Activated CD8-positive, alpha-beta T cell treated with anti-CD3 and anti-CD28 coated beads, Interleukin-2, amount 10 ng/mL, durations not matched to agents 7 days and 5 days (primary cell): ENCODE measurements at places on chromosomes 7 and 10. TPM values are rescaled to one million over a fixed set of nuclear protein-coding genes. Genes with fewer than 3 reads are reported as not detected.

Gene ZNF487
- 5.2 TPM for total RNA-seq

Gene GDF10
- not detected for total RNA-seq

Gene GNAT3
- total RNA-seq, result not detected

Gene CALCR
- not detected for total RNA-seq

Gene NANOS1
- total RNA-seq, result 0.08 TPM

DNA sequence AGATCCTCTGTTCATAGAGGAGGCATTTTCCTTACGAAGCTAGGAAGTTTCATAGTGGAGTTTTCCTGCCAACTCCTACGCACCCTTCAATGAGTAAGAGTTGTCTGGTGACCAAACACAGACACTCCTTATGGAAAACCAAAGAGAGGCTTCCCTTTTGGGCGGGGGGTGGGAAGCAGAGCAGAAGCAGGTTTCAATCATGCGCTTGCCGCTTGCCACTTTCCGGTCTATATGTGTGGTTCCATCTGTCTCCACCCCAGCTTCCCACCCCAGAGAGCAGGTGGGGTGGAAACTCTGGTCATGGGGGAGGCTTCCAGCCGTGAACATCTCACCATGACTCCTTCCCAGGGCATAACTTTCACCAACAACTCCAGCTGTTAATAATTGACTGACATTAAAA lies 68.8 kb upstream of the GRB10 start:
- no peak for DNase-seq

DNA sequence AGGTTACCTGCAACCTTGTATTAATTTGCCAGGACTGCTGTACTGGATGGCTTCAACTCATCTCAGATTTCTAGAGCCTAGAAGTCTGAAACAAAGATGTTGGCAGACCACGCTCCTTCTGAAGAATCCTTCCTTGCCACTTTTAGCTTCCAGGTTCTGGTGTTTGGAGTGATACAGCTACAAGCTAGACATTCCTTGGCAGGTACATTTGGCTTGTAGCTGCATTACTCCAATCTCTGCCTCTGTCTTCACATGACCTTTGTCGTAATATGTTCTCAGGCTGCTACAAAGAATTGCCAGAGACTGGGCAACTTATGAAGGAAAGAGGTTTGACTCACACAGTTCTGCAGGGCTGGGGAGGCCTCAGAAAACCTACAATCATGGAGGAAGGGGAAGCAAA lies 146.3 kb downstream of the GALNT17 start:
- DNase-seq, result no peak
